Progenitor cell of endocrine pancreas (in vitro differentiated cells): ENCODE measurements at places on chromosomes 2 and 18.

- DNase-seq = no peak
Observed at GRCh38 chr2:31764169-31764568, 183.4 kb upstream of the SRD5A2 start.

DNA sequence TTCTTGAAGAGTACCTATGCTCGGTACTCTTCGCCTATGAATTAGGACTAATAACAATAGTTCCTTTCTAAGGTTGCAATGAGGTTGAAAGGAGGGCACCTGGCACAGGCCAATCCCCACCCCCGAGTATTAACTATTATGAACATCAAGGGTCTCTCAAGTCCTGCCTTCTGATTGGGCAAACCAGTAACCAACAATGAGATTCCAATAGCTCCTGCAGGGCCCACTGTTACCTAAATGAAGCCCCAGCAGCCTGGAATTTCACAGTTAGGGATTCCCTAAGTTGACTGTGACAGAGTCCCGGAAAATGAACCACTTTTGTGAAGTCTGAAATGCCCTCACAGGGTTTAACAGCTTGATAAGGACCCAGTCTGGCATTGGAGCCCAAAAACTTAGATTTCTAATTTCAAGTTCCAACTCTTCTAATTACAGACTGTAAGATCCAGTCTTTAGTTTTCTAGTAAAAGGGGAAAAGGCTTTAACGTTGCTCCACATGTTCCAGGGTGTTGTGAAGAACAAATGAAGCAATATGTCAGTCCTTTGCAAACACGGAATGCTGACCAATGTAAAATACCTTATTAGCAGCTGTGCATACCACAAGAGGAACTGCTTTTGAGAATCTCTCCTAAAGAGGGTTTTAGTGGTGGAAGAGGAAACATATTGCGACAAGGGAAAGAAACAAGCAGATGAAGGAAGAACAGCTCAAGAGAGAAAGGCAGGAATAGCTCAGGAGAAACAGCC lies 277.7 kb upstream of the MAP2 start:
- DNase-seq = no peak

GRCh38 chr2:177625744-177626650 lies 233.4 kb downstream of the AGPS start:
- DNase-seq = no peak

GRCh38 chr2:121365061-121365460 lies 80.1 kb upstream of the TFCP2L1 start:
- DNase-seq = no peak

DNA sequence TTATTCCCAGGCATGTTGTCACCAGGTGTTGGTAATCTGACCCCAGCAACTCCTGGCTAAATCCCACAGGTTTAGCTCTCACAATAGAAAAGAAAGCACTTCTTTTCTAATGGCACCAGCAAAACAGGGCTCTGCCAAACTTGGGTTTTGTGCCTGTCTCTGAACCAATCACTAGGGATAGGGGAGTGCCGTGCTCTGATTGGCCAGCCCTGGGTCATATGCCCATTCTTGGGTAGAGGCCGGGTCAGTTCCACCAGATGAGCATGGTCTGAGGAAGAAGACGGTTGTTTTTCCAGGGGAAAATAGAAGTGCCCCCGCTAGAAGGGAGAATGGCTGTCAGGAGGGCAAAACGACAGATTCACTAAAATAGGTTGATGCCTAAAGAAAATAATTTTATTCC lies 14.7 kb downstream of the CDK15 start:
- no peak for DNase-seq

DNA sequence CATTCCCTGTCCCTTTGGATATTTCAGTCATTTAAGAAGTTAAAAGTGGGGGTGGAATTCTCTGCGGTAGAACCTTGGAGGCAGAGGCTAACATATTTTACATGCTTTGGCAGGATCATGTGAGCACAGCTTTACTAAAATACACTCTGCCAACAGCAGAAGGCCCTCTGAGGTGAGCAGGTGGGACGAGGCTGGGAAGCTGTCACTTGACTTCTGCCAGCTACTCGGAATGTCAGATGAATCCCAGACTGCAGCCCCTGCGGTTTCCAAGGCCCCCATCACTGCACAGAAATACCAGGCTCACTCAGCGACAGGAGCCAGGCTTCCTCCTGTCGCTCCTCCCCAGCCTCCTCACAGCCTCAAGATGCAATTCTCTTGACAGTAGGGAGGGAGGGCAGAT lies 220.9 kb upstream of the REV1 start:
- DNase-seq = no peak

GRCh38 chr2:65969161-65969560 lies 465.8 kb upstream of the MEIS1 start:
- DNase-seq = no peak

DNA sequence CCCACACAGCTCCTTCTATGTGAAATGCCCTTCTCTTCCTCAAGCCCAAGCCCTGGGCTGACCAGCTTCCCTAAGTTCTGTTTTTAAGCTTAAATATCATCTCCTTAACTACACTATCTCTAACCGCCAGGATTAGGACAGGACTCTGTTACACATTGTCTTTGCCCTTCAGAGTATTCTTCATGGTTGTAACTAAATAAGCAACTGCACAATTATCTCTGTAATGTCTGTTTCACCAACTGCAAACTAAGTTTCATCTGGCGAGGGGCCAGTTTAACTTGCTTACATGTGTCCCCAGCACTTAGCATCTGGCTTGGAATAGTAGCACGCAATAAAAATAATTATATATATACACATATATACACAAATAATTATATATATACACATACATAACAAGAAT lies 1.1 kb upstream of the ERMN start:
- DNase-seq = no peak

GRCh38 chr2:111015283-111015995 lies 105.3 kb upstream of the BCL2L11 start:
- no peak for DNase-seq

GRCh38 chr18:34767601-34768027 lies 57.5 kb downstream of the DTNA start:
- DNase-seq = no peak
